ENCODE measurements at places on chromosomes 5 and 9.

- no peak for DNase-seq
These were observed 19.0 kb upstream of the FER start for GRCh38 chr5:108728566-108729241.

DNA sequence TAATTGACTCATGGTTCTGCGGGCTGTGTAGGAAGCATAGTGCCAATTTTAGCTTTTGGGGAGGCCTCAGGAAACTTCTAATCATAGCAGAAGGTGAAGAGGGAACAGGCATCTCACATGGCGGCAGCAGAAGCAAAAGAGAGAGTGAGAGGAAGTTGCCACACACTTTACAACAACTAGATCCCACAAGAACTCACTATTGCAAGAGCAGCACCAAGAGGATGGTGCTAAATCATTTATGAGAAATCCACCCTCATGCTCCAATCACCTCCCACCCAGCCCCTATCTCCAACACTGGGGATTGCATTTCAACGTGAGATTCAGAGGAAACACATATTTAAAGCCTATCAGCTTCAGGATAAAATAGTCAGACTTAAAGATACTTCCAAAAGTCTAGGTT is 36.1 kb upstream of the LPAR1 start:
- no peak for DNase-seq

DNA sequence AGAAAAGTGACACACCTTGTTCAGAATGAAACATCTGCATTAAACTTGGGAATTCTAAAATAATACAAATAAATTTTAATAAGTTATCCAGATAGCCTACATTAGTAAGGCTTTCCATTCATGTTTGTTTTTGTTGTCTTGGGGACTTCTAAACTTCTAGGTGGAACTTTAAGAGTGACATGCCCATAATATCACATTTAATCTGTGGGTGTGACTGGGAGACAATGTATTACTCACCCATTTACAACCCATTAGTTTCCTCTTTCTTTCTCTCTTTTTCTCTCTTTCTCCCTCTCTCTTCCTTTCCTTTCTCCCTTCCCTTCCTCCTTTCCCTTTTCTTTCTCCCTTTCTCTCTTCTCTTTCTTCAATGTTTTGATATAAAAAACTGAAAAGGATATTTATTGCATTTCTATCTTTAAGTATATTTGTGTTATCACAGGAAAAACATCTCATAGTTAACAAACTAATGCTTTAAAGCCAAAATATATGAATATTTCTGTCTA is 12.5 kb upstream of the PTGER4 start:
- no peak for DNase-seq

DNA sequence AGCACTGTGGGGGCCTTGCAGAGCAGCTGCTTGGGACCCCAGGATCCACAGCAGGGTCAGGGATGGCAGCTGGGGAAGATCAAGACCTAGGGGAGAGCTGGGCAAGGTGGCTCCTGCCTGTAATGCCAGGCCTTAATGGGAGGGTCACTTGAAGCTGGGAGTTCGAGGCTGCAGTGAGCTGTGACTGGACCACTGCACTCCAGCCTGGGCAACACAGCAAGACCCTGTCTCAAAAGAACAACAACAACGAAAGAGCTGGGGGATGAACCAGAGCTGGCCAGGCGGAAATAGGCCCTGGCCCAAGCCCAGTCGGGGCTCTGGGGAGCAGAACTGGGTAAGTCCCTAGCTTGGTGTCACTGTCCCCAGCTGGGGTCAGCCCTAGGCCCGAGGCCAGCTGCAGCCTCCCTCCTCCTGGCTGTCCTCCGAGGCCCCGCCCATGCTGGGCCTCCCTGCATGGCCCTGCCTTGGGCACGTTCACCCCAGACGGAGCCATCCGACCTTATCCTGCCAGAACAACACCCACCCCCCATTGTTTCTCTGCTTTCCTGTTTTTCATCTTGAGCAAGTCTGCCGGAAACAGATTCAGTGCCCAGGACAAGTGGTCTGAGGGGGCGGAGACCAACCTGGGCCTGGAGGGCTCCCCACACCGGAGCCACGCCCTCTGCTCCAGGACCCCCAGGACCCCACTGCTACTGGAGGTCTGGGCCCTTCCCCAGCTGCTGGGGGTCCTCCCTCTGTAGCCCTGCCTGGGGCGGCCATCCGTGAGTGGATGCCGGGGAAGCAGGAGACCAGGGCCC is 1.9 kb downstream of the DIPK1B start:
- no peak for DNase-seq

GRCh38 chr5:40497573-40497972 is 182.1 kb upstream of the PTGER4 start:
- no peak for DNase-seq

- DNase-seq = no peak
These were observed 25.3 kb downstream of the AP3B1 start for GRCh38 chr5:78269088-78269703.

DNA sequence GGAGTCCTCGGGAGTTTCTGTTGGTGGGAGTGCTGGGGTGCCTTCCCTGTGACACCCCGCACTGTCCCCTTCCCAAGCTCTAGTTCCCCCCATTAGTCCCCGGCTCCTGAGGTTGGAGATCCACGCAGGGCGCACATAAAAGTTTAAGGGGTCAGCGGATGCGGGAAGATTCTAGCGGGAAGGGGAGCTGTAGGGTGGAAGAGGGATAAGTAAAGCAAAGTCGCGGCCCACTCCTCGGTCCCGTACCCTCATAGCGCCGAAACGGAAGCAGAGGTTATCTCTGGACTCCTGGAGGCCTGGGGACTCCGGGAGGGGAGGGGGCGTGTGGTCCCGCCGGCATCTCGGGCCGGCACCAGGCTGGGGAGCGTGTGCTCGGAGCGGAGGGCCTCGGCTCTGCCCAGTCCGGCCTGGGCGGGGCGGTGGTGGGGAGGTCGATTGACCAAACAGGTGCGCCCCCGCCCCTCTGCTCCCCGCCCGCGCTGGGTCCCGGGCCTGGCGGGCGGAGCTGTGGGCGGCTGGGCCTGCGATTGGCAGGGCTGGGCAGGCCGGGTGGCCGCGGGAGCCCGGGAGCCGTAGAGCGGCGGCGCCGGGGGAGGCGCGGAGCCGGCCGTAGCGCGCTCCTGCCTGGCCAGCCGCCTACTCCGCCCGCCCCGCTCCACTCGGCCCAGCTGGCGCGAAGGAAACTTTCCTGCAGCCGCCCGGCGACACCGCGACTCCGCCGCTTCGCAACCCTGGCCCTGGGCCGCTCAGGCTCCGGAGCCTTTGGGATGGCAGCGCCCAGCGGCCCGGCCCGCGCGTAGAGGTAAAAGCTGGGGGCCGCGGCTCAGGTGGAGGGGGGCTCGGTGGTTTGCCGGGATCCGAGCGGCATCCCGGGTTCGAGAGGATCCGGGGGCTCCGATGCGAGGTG is 52.2 kb upstream of the DAB2IP start:
- no peak for DNase-seq

DNA sequence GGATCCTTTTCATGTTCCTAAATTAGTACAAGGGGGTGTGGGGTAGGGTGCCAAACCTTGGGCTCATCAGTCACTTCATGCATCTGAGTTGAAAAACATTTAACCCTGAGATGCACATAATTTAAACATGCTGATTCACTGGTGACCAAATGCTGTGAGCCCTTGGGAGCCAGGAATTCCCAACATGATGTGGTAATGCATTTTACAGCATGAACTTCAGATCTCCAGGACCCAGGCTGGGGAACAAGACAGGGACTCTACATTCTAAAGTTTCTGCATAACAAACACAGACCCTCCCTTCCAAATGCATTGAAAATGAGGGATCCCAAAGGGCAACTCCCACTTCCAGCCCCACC is 322.2 kb downstream of the NDUFS4 start:
- no peak for DNase-seq

- no peak for DNase-seq
These were observed 219.9 kb downstream of the NXNL2 start for GRCh38 chr9:88754886-88755285.

- no peak for DNase-seq
These were observed 17.1 kb upstream of the CDC23 start for GRCh38 chr5:138230261-138230660.

DNA sequence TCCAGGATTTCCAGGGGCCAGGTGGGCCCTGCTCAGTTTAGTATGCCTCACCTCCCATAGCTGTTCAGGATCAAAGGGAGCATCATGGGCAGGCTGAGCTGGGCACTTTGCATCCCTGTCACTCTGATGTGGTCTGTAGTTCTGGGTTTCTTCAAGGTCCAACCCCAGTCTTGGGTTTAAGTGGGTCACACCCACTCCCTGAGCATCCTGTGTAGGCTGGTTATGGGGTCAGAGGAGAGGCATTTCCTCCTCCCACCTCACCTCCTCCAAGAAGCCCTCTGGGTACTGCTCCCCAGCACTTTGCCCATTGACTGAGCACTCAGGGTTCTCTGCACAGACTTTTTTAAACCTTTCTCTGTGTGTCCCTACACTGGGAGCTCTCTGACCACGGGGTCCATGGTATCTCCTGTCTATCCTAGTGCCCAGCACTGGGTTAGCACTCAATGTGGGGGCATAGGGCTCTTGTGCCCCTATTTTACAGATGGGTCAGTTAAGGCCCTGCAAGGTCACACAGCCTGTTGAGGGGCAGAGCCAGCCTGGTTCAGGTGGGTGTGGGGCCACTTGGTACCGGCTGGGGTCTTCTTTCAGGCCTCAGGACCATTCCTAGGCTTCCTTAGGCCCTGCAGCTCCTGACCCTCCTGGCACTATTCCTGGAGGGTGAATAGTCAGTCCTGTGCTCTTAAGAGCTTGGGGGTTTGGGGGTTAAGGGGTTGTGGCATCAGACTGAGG is 19.0 kb downstream of the CXXC5 start:
- no peak for DNase-seq

DNA sequence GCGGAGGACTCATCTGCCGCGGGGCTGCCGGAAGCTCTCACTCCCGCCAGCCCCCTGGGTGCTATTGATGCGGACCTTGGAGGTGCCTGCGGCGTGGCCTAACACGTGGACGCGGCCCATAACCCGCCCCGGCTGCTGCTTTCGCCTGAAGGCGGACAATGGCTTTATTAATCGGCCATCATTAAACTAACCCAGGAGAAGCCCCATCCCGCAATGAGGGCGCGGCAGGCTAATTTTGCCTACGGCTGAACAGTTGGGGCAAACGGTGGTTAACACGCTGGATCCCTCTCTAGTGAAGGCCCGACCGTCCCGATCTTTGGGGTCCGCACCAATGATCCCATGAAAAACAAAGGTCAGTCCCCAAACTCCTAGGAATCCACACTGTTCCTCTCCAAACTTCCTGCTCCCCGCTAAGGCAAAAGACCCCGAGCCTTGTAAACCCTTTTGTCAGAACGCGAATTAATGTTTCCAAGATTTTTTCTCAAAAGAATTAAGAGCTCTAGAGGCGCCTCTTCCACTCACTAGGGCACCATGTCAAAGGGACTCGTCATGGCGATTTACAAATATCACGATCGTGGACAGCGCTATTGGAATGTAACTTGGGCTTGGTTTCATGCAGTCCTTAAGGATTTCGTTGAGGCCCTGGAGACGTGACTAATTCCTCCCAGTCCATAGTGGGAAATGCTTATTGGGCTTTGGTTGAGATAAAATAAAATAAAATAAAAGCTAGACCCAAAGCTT is 193.1 kb downstream of the MEF2C start:
- no peak for DNase-seq

DNA sequence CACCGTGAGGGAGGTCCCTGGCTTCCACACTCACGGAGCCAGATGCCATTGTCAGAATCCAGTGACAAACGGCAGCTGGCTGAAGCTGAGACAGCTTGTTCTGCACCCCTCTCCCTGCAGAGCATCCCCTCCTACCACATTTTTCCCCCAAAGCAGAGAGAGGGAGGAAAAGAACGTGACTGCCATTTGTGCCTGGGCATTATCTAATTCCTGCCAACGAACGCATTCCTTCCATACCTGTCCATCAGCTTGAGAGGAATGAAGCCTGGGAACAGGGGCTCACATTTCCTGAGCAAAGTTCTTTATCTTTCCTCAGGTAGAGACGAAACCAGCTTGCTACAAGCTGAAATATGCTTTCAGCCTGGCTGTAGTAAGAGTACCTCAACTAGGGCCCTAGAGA is 175.4 kb downstream of the SLIT3 start:
- DNase-seq = no peak

GRCh38 chr5:73317523-73317922 is 131.1 kb downstream of the FOXD1 start:
- DNase-seq = no peak

DNA sequence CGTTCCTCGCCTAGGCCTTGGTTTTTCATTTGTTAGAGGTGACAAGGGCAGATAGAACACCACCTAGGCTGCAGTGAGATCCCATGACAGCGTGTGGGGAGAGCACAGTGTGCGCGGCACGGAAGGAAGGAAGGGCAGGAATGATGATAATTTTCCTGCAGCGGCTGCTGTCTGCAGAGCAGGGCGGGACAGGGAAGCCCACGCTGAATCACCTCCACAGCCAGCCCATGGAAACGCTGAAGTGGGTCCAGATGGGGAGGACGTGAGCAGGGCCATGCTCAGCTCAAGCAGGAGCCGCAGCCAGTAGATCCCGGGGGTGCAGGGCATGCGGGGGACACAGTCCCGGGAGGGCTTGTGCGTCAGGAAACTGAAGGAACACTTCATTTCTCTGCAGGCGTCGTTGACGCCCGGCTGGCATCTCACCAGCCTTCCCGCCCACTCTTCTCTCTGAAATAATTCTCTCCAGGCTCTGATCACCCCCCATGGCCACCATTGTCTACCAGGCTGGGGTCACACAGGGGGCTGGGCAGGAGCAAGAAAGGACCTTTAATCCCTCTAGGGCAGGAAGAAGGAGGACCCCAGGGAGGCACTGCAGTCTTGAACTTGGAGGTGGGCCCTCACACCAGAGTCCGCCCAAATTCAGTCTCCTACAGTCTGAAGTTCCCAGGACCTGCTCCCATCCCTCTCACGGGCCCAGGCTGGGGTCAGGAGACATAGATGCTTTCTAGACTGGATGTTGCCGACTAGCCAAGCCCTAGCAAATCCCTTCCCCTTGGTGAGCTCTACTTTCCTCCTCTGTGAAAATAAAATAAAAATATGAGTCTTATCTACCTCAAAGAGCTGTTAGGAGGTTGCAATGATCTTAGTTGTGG is 20.9 kb upstream of the SYNPO start:
- DNase-seq = no peak

DNA sequence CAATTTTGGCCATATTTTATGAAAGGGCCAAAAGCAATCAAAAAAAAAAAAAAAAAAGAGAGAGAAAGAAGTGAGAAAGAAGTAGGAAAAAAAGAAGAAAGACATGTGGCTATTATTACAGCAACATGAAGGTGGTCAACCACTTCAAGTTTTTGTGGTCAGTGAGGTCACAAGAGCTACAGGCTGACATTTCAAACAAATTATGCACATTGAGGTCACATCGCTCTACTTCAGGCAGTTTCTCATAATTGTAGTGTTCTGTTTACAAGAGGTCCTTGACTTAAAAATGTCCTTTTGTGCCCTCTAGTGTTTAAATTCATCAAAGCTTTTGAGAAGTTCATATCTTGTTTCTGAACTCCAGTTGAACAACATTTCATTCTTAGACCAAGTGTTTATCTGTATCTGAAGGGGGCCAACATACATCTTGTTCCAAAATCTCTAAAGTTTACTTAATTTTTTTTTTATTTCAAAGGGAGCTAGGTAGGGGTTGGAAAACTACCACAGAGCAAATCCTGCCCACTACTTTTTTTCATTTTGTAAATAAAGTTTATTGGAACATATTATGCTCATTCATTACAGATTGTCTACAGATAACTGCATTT is 513.1 kb downstream of the PDE4D start:
- DNase-seq = no peak

Measured in activated CD8-positive, alpha-beta memory T cell treated with anti-CD3 and anti-CD28 coated beads for 48 hours (primary cell).